ENCODE measurements at places on chromosomes 16 and 17. TPM values are rescaled to one million over a fixed set of nuclear protein-coding genes. Genes with fewer than 3 reads are reported as not detected.

DNA sequence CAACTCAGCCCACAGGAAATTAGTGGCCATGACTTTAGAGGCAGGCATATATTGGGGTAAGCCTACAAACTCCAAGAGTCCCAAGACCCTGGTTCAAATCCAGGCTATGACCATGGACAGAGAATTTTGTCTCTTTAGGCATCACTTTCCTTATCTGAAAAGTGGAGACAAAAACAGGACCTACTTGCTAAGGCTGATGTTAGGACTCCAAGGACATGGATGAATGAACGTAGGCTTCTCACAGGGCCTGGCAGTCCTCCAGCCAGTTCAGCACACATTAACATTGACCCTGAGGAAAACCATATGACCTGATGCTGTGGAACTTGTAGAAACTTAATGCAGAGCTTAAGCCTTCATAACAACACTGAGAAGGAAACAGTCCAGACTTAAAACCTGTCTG, 1.4 kb downstream of the FKBP10 start:
- no peak for DNase-seq

- no peak for DNase-seq
These were observed 5.0 kb upstream of the RARA start for GRCh38 chr17:40303708-40304551.

DNA sequence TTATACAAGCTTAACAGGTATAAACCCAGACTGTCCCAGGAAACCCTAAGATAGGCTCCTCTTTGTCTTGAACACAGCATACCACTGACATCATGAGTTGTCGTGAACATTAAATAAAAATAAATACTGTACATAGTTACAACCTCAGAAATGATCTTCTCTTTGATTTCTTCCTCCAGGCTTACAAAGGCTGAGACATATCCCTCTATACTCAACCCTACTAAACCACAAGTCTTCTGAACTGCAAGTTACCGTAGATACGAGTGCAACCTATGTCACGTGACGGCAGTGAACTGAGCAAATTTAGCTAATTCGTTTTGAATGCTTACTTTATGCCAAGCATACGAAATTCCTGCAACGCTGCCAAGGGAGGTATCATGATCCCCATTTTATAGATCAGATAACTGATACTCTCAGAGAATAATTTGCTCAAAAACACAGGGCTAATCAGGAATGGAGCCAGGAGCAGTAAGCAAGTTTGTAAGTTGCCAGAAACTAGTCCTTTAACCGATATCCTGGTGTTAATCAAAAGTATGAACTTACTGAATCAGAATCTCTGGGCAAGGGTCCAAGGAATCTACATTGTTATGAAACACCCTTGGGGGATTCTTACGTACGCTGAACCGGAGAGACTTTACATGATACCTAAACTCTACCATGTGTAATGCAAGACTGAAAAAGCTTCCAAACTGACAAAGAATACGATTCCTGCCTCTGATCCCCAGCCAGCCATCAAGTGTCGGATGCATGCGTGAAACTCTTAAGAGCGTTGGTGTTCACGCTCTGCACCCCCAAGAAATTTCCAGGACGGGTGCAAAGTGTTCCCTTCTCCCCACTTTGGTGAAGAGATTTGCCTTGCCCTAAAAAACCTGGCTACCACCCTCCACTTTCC, 106.2 kb downstream of the XYLT1 start:
- DNase-seq: no peak

DNA sequence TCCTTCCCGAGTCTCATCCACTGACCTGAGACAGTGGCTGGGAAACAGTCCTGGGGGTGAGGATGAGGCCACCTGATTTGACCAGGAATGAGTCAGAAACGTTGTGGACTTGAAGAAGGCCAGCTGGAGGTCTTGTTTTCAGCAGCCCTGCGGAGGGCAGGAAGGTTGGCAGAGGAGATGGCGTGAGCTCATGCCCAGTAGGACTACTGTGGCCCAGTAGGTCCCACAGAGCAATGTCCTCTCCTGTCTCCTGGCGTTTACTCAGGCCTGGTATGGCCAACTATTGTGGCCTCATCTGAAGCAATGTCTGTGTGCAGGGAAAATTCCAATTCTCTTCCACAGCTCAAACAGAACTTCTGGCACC, 84.1 kb upstream of the DNAJA2 start:
- DNase-seq: no peak

GRCh38 chr16:53646506-53646905, 57.2 kb downstream of the RPGRIP1L start:
- DNase-seq: no peak

GRCh38 chr17:56497132-56497531, 96.4 kb upstream of the NOG start:
- no peak for DNase-seq

TPSB2 gene
- polyA plus RNA-seq: 0.15 TPM
